ENCODE measurements at places on chromosomes 7 and 10.

DNA sequence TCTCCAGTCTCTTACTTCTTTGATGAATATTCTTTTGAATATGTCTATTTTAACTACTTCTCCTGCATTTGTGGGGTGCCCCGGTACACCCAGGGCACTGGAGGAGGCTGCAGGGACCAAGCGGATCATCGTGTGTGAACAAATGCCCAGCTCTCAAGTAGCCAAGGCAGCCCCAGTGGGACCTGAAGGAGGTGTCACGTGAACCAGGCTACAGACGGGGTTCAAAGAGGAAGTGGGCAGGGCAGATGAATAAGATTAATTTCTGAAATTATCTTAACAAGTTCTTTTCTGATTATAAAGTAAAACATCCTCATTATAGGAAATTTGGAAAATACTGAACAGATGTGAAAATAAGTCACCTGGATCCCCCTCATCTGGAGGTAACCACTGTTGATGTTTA lies 78.4 kb upstream of the DUSP5 start:
- DNase-seq: no peak

DNA sequence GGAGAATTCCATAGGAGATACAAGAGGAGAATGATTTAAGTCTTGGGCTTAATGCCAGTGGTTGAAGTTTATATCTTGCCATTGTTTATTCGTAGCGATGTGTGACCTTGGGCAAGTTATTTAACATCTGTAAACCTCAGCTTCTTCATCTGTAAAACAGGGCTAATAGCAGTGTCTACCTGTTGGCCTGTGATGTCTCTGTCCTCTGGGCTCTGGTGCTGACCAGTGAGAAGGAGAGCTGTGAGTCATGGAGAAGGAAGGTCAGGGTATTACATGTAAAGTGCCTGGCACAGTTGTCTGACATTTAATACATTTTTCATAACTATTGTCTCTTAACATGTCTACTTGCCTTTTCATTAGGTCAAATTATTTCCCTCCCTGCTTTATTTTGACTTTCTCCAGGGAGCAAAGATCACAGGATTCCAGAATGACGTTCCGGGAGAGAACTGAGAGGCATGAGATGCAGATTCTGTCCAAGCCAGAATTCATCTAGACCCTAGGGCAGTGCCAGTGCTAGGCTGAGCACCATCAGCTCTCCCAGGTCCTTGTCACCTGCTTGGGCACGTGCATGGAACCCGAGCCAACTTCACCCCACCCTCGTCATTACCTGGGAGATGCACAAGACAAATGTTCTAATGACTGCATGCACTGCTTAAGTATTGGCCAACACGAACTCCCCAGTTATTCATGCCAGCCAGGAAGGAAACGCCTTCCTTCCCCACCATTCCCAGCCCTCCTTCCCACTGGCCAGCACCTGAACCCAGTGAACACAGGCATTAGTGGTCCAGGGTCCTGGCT lies 187.9 kb downstream of the DPY19L1 start:
- DNase-seq: no peak

- DNase-seq: no peak
These were observed 38.8 kb downstream of the SND1 start for GRCh38 chr7:127690806-127691205.

DNA sequence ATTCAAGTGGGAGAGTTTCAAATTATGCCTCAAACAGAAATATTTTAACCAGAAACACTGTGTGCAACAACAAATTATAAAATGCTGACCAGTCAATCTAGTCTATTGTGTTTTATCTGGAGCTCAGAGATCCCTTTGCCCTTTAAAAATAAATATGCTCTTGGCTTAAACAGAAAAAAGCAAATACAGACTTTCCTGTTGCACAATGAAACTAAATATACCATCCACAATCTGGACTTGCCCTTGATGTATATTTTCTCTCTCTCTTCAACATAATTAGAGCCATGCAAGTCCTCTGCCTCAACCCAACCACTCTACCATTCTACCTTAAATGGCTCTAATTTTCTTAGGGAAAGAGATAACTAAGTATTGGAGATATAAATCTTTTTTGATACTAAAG lies 34.9 kb downstream of the ASAH2 start:
- DNase-seq: no peak

- peak; percentile 63 for DNase-seq
These were observed at the start of gene SKIDA1 for GRCh38 chr10:21525367-21526187. Gene SKIDA1, minus strand, starts transcription at chr10:21525682. Its CDS starts 7,860 bp downstream, at chr10:21517822.

DNA sequence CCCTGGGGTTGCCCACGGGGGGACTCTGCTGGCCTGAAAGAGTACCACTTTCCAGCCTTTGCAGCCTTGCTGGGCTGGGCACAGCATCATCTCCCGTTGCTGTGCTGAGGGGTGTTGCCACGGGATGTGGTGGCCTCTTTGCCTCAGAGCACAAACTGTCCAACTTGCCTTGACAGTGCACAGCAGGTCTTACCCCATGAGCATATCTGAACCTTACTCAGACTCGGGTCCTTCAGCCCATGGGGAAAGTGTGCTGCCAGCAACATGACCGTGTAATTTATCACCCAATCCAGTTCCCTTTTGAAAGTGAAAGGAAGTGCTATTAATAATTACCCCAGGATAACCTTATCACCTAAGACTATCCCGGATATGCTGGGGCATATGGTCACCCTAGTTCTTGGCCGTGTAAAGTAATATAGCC lies 46.8 kb downstream of the TBXAS1 start:
- no peak for DNase-seq

GRCh38 chr10:53127686-53128085 lies 355.1 kb upstream of the MBL2 start:
- DNase-seq: no peak

GRCh38 chr10:131781076-131781475 lies 119.7 kb upstream of the PPP2R2D start:
- no peak for DNase-seq

Measured in hematopoietic multipotent progenitor cell treated with erythropoietin and hydrocortisone succinate and interleukin-3 and kit ligand, for 15 days (in vitro differentiated cells).